HT1080 (cell line): ENCODE measurements at places on chromosomes 3 and 15. TPM values are rescaled to one million over a fixed set of nuclear protein-coding genes. Genes with fewer than 3 reads are reported as not detected.

CPN2 gene
- total RNA-seq, result not detected in 2 replicates

ATXN7 gene
- 7.0 and 7.6 TPM in 2 replicates for total RNA-seq

CP gene
- total RNA-seq, result not detected in 2 replicates

BNC1 gene
- 14.8 and 18.1 TPM in 2 replicates for total RNA-seq

DUOXA2 gene
- total RNA-seq, result not detected in 2 replicates

ATP10A gene
- 4.0 and 6.2 TPM in 2 replicates for total RNA-seq

REC114 gene
- 0.13 TPM in 1 of 2 replicates, not detected in the other for total RNA-seq

HIGD2B gene
- not detected in 2 replicates for total RNA-seq

TERC gene
- total RNA-seq, result 52.4 and 143 TPM in 2 replicates

BFSP2 gene
- total RNA-seq, result not detected in 2 replicates

NOP10 gene
- total RNA-seq, result 276 and 421 TPM in 2 replicates

MORC1 gene
- 0.11 TPM in 1 of 2 replicates, not detected in the other for total RNA-seq

RAB11A gene
- total RNA-seq, result 198 and 272 TPM in 2 replicates

KIF23 gene
- 63.0 and 64.9 TPM in 2 replicates for total RNA-seq

PAK6 gene
- total RNA-seq, result 0.02 and 0.03 TPM in 2 replicates

PRR23E gene
- total RNA-seq, result not detected in 2 replicates

ZNF660 gene
- total RNA-seq, result 0.11 and 0.60 TPM in 2 replicates

CYP8B1 gene
- not detected in 2 replicates for total RNA-seq

NUTM1 gene
- not detected in 2 replicates for total RNA-seq

DNAJC19 gene
- 93.1 and 126 TPM in 2 replicates for total RNA-seq

SOX14 gene
- total RNA-seq, result not detected in 2 replicates

LARP6 gene
- 75.6 and 87.1 TPM in 2 replicates for total RNA-seq
